ENCODE measurements at places on chromosomes 2 and 18. TPM values are rescaled to one million over a fixed set of nuclear protein-coding genes. Genes with fewer than 3 reads are reported as not detected.

GRCh38 chr18:5431836-5432575 lies 111.8 kb downstream of the EPB41L3 start:
- DNase-seq, result no peak

- no peak for DNase-seq
These were observed 49.5 kb downstream of the IKZF2 start for GRCh38 chr2:213101692-213102460.

GRCh38 chr18:79781331-79781941 lies 16.3 kb upstream of the KCNG2 start:
- peak; percentile 43 for DNase-seq

DNA sequence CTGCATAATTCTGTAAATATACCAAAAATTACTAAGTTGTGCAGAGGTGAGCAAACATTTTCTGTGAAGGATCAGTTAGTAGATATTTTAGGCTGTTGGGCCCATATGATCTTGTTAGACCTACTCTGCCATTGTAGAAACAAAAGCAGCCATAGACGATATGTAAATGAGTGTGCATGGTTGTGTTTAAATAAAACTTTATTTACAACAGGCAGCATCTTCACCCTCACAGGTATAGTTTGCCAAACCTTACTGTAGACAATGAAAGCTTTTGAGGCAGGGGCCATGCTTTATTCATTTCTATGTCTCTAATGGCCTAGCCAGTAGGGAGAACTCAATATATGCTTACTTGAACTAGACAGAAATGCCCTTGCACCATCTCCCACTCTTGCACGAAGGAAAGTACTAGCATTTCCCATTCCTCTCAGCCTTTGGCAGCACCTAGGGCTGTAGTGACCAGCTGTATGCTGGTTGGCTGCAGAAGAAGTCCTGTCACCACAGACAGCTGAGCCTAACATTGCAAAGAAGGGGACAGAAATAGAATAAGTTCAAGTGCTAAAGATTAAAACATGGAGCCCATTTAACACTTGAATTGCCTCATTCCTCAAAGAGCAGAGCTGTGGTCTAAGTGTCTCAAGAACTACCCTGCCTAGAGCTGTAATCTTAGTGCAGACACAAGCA lies 305.1 kb upstream of the MGAT5 start:
- DNase-seq, result no peak

GRCh38 chr2:96097951-96098823 lies 18.2 kb downstream of the ADRA2B start:
- peak; percentile 50 for DNase-seq

- peak; percentile 68 for DNase-seq
These were observed 71.3 kb upstream of the ZNF532 start for GRCh38 chr18:58793361-58793760.

GRCh38 chr2:120938045-120938771 lies 202.5 kb downstream of the GLI2 start:
- DNase-seq, result no peak

DNA sequence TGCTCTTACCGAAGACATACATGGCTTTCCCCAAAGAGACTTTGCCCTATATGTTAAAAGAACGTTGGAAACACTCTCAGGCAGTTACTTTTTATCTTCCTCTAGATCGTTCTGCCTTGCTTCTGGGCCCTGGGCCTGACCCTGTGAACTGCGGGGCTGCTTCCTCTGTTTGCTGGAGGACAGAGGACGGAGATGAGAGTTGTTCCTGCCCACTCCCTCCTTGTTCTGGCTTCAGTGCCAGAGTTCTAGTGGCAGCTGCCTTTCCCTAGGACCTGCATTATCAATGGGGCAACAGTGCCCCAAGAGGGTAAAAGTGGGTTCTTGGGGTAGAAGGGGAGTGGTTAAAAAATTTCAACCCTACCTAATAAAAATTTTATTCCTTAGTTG lies 6.5 kb upstream of the FN1 start:
- no peak for DNase-seq

- peak; percentile 40 for DNase-seq
These were observed 203.5 kb upstream of the SALL3 start for GRCh38 chr18:78776151-78776550.

- DNase-seq, result no peak
These were observed 166.7 kb downstream of the MYT1L start for GRCh38 chr2:2164326-2164917.

DNA sequence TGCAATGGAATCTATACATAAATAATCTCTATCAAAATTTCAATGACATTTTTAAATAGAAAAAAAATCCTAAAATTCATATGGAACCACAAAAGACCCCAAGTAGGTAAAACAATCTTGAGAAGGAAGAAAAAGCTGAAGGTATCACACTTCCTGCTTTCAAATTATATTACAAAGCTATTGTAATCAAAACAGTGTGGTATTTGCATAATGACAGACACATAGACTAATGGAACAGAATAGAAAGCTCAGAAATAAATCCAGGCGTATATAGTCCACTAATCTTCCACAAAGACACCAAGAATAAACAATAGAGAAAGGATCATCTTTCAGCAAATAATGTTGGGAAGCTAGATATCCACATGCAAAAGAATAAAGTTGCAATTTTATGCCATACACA lies 699.8 kb upstream of the ID2 start:
- DNase-seq, result no peak

GRCh38 chr2:137173463-137173862 lies 408.1 kb downstream of the THSD7B start:
- DNase-seq, result no peak

- no peak for DNase-seq
These were observed 113.2 kb downstream of the MRO start for GRCh38 chr18:50706651-50707050.

DNA sequence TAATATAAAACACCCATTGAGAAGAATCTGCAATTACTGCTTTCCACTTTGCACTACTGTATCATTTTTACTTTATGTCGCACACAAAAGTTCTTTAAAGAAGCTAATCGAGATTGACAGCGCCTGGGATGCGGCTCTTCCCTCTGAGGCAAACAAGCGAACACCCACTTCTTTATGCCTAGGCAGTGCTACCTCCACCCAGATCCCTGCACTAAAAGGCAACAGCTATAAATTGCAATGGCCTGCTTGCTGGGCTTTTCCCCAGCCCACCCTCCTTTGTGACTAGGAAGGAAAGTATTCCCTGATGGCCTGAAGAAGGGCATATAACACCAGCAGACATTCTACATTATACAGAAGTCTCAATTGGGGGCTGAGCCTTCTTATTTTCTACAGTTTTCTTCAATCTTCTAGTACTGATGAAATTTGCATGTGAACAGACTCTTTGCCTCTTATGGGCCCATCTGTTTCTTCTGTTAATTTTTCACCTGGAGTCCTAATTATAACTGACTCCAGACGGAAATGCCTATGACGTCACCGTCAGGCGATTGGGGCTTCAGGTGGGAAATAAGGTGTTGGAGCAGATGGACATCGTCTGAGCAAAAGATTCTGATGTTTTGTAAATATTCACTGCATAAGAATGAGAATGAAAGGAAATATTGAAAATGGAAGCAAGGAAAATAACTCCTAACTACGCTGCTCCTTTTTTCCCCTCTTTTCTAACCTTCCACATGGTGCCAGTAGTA lies 138.9 kb upstream of the DCC start:
- no peak for DNase-seq

CPSF3 gene
- 14.4 TPM for polyA plus RNA-seq

GATA6 gene
- polyA plus RNA-seq, result 16.2 TPM

C2orf49 gene
- 8.3 TPM for polyA plus RNA-seq

Measured in sigmoid colon (tissue), 7 donors.